ENCODE measurements at places on chromosomes 6 and 20. TPM values are rescaled to one million over a fixed set of nuclear protein-coding genes. Genes with fewer than 3 reads are reported as not detected.

The CST5 gene
- total RNA-seq = not detected

The KIZ gene
- total RNA-seq = 13.1 TPM

The BNIP5 gene
- total RNA-seq = not detected

The FIG4 gene
- total RNA-seq = 14.3 TPM

The PBX2 gene
- total RNA-seq = 64.2 TPM

The MUC22 gene
- not detected for total RNA-seq

The GLP1R gene
- 0.81 TPM for total RNA-seq

The NUP153 gene
- total RNA-seq = 78.2 TPM

The SEMG1 gene
- total RNA-seq = not detected

The C6orf15 gene
- not detected for total RNA-seq
